Activated CD8-positive, alpha-beta T cell treated with anti-CD3 and anti-CD28 coated beads, Interleukin-2, amount 10 ng/mL, durations not matched to agents 7 days and 5 days (primary cell): ENCODE measurements at places on chromosomes 11 and 22. TPM values are rescaled to one million over a fixed set of nuclear protein-coding genes. Genes with fewer than 3 reads are reported as not detected.
A peak's percentile ranks its signal among the peaks of the same experiment; 100 is the strongest.

- no peaks in the 10 kb centered on the region for H3K36me3 ChIP-seq
- DNase-seq, result no peak
- peaks cover 30% of the 10 kb centered on the region for H3K27me3 ChIP-seq
- H3K4me3 ChIP-seq, result no peak overlapping the region
Observed at GRCh38 chr11:12786891-12787290, 112.7 kb downstream of the TEAD1 start.

DNA sequence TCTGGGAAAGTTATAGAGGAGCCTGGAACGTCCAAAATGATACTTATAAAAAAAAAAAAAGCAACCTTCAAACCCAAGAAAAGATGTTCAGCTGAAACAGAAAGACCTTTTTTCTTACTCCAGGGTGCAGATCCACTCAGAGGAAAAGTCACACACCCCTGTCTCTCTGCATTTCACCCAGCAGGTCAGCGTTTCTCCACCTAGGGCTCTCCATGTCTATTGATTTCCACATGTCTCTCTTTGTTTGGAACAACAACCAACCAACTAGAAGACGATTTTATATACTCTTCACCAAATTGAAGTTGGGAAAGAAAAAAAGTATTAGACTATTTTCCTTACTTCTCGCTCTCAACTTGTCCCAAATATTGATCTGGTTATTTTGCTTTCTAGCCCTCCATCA is 42.2 kb upstream of the BLID start:
- no peak overlapping the region for H3K27ac ChIP-seq
- H3K27me3 ChIP-seq, result no peaks in the 10 kb centered on the region
- peaks cover 3% of the 10 kb centered on the region for H3K4me1 ChIP-seq

GRCh38 chr11:94739331-94739730 is 28.8 kb upstream of the AMOTL1 start:
- H3K27me3 ChIP-seq, result peaks cover 32% of the 10 kb centered on the region
- H3K27ac ChIP-seq, result no peak overlapping the region
- H3K4me3 ChIP-seq, result no peak overlapping the region
- DNase-seq, result no peak

DNA sequence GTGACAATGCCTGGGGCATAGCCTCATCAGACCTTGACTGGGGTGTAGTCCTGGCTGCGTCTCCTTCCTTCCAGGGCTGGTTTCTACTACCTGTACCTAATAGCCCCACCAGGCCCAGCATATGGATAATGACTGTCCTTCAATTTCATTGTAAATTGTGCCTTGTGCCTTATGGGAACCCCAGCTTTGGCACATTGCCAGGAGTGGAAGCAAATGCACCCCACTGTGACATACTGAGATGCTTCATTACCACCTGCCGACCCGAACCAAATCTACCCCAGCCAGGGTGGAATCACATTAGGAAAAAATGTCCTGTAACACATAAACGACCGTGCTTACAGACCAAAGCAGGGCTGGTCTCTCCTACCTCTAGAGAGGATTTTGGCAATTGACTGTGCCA is 7.3 kb downstream of the TOP3B start:
- DNase-seq, result no peak
- peaks cover 24% of the 10 kb centered on the region for H3K36me3 ChIP-seq

DNA sequence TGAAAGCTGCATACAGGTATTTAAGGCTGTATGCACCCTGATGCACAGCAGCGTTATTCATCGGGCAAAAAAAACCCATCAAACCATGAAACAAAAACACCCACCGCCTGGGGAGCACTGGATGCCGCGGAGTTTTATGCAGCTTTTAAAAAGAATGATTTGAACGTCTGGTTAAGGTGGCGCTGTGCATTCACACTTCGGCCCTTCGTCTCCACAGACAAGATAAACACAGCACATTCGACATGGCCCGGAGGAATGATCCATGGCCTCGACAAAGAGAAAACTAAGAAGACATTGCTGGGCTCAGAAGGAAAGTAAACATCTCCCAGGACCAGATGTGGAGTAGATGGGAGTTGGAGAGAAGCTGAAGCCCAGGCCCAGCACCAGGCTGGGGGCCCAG is 40.8 kb upstream of the GAL start:
- H3K27me3 ChIP-seq, result peaks cover 10% of the 10 kb centered on the region
- H3K27ac ChIP-seq, result no peak overlapping the region
- H3K4me3 ChIP-seq, result no peak overlapping the region
- H3K36me3 ChIP-seq, result no peaks in the 10 kb centered on the region
- no peak for DNase-seq
- H3K4me1 ChIP-seq, result no peaks in the 10 kb centered on the region

- H3K27me3 ChIP-seq, result peaks cover 3% of the 10 kb centered on the region
- H3K4me1 ChIP-seq, result peaks cover 9% of the 10 kb centered on the region
- no peak overlapping the region for H3K4me3 ChIP-seq
- no peaks in the 10 kb centered on the region for H3K36me3 ChIP-seq
- DNase-seq, result peak; percentile 39
Observed at GRCh38 chr11:113587308-113587739, 112.1 kb upstream of the DRD2 start.

- peaks cover 2% of the 10 kb centered on the region for H3K27me3 ChIP-seq
- H3K27ac ChIP-seq, result peak overlapping the region; percentile 86
- H3K4me3 ChIP-seq, result peak overlapping the region; percentile 89
- H3K36me3 ChIP-seq, result peaks cover 17% of the 10 kb centered on the region
Observed at GRCh38 chr22:45672564-45673481, 1.2 kb downstream of the ATXN10 start.

DNA sequence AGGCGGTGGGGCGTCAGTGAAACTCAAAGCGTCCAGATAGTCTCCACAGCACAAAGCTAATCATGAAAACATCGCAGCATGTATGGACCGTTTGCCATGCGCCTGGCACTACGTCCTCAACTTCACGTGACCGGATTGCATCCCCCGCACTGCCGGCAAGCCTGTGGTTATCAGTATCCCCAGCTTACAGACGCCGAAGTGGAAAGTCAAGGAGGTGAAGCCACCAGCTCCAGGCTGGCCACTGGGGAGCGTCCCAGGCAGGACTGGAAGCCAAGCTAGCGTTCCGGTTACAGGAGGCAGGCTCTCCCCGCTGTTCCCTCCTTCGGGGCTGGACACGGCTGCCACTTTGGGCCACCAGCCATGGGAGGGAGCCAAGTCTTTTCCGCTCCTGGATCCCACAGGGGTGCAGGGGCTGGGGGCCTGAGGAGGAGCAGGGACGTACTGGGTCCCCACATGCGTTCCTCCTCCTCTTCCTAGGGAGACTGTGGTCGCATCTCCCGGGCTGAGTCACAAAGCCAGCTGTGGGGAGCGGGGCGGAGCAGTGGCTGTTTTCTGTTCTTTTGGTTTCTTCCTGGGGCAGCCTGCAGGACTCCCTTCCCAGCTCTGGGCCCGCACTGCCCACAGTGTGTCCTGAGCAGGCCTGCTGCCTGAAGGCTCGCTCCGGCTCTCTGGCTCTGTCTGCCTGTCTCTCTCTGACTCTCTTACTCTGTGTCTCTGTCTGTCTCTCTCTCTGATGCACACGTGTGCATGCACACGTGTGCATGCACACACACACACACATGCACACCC is 4.3 kb upstream of the OSBPL5 start:
- peak overlapping the region; percentile 22 for H3K4me3 ChIP-seq
- no peak overlapping the region for H3K27ac ChIP-seq
- DNase-seq, result no peak
- peaks cover 25% of the 10 kb centered on the region for H3K4me1 ChIP-seq

GRCh38 chr22:38416621-38417251 is 38.3 kb downstream of the KCNJ4 start:
- no peaks in the 10 kb centered on the region for H3K4me1 ChIP-seq
- no peaks in the 10 kb centered on the region for H3K27me3 ChIP-seq
- H3K27ac ChIP-seq, result no peak overlapping the region
- H3K4me3 ChIP-seq, result no peak overlapping the region
- no peak for DNase-seq
- no peaks in the 10 kb centered on the region for H3K36me3 ChIP-seq

- no peaks in the 10 kb centered on the region for H3K36me3 ChIP-seq
- H3K27ac ChIP-seq, result no peak overlapping the region
- H3K4me1 ChIP-seq, result no peaks in the 10 kb centered on the region
Observed at GRCh38 chr11:8297781-8298440, 34.2 kb upstream of the LMO1 start.

DNA sequence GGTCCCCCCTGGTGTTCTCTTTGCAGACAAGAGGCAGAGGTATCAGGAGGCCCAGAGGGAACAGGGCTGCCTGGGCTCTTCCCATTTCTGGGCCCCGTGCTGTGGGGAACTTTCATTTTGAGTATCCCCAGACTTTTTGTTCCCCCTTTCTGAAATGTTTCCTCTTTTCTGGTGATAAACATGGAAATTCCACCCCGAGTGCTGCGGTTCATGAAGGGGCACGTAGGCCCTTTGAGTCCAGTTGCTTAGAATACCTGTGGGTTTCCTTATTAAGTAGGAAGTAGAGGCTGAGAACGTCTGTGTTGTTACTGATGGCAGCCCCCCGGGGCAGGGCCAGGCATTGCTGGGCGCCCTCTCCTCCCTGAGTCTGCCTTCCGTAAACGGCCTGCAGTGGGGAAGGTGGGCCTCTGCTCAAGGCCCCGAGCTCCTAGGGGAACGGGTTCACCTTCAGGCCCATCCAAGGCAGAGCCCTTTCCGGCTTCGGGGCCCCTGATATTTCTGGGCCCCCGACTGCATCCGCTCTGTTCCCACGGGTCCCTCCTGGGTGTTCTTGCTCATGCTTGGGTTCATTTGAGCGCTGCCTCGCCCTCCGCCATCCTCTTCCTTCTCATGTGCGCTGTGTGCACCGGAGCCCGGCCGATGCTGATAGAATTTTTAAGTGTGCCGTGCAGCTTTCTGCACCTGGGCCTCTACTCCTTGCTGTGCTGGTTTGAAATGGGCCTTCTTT is 12.0 kb downstream of the TBC1D22A start:
- H3K27me3 ChIP-seq, result no peaks in the 10 kb centered on the region
- peak overlapping the region; percentile 81 for H3K27ac ChIP-seq
- peak overlapping the region; percentile 59 for H3K4me3 ChIP-seq
- no peak for DNase-seq

DNA sequence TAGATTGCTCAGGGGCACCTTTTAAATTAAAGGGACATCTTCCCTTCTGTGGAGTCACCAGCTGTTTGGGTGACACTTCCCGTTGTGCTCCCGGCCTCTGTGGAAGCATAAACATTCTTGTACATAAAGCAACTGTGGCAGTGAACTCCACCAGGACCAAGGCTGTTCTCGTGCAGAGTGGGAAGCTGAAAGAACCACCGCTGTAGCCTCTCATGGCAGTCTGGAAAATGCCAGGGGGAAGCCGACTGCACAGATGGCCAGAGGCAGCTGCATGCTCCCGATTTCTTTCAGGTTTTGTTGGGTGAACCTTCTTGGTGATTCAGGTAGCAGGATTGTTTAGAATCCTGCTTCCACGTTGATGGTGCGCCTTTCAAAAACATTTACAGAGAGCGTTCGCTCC is 10.3 kb downstream of the UBASH3B start:
- H3K27ac ChIP-seq, result no peak overlapping the region
- no peak overlapping the region for H3K4me3 ChIP-seq
- no peaks in the 10 kb centered on the region for H3K27me3 ChIP-seq
- H3K4me1 ChIP-seq, result peaks cover 62% of the 10 kb centered on the region
- DNase-seq, result no peak

DNA sequence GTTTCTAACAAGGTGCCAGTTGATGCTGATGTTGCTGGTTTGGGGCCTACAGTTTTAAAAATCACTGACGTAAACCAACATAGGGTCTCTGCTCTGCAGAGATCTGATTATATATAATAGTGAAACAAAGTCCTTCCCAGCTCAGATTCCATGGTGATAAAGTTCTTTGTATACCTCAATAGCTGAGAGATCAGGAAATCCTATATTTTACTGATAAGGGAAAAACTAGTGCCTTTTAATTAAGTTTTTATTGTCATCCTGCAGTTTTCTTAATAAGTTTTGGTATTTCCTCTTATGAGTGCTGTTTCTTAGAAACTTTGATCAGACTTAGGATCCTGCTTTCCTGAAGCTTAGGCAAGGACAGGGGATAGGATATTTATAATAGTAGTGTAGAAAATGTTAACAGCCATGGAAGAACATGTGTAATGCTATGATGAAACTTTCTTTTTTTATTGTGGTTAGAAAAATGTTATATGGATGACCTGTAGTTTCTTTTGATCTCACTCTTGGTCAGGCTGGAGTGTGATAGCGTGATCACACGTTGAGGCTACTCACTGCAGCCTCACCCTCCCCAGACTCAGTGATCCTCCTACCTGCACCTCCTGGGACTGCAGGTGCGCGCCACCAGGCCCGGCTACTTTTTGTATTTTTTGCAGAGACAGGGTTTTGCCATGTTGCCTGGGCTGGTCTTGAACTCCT is 14.1 kb downstream of the CAPRIN1 start:
- peaks cover 42% of the 10 kb centered on the region for H3K4me1 ChIP-seq
- no peak overlapping the region for H3K27ac ChIP-seq
- H3K36me3 ChIP-seq, result peaks cover 41% of the 10 kb centered on the region
- no peak for DNase-seq

DNA sequence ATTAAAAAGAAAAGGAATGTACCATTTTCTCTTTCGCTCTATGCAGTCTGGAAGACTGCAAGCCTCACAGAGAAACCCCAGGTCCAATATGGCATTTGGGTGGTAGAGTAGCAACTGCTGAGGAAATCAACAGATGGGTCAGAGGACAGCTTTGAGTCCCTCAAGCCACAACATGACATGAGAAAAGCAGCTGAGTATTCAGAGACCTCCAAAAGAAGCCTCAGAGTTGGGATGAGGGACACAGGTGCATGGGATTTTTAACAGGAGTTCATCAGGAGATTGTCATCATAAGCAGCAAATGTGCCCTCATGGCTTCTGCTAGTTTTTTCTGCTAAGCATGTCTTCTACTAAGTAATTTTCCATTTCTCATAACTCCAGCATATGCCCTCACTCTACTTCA is 111.6 kb downstream of the BLID start:
- no peak overlapping the region for H3K27ac ChIP-seq
- DNase-seq, result no peak
- no peaks in the 10 kb centered on the region for H3K27me3 ChIP-seq
- H3K4me3 ChIP-seq, result no peak overlapping the region

GRCh38 chr11:30583476-30584280 is 2.5 kb downstream of the MPPED2 start:
- H3K4me1 ChIP-seq, result peaks cover 6% of the 10 kb centered on the region
- peaks cover 46% of the 10 kb centered on the region for H3K27me3 ChIP-seq
- H3K27ac ChIP-seq, result no peak overlapping the region
- no peak for DNase-seq

- no peak for DNase-seq
- peak overlapping the region; percentile 91 for H3K27ac ChIP-seq
- peaks cover 95% of the 10 kb centered on the region for H3K4me1 ChIP-seq
- no peaks in the 10 kb centered on the region for H3K27me3 ChIP-seq
- no peak overlapping the region for H3K4me3 ChIP-seq
Observed at GRCh38 chr11:35147235-35147634, 8.3 kb downstream of the CD44 start.

Gene SYCE3
- not detected for total RNA-seq

Gene RBMXL2
- not detected for total RNA-seq

Gene FIBIN
- not detected for total RNA-seq

Gene LRRC32
- total RNA-seq, result 0.32 TPM

Gene OR8B8
- not detected for total RNA-seq

Gene ANAPC15
- 69.5 TPM for total RNA-seq

Gene AHNAK
- total RNA-seq, result 123 TPM

Gene TTC28
- 0.23 TPM for total RNA-seq

Gene C1QTNF4
- not detected for total RNA-seq

Gene PIK3C2A
- 21.5 TPM for total RNA-seq

Gene LRRC55
- total RNA-seq, result not detected

Gene GP1BB
- total RNA-seq, result not detected

Gene OR4D5
- not detected for total RNA-seq
